ENCODE measurements at places on chromosomes 13 and 19.

GRCh38 chr13:74132776-74133656, 1.2 kb downstream of the KLF12 start:
- DNase-seq, result peak; percentile 18

- no peak for DNase-seq
These were observed 520 bp downstream of the ZNF600 start for GRCh38 chr19:52786078-52786463.

GRCh38 chr13:71578048-71578447, 289.0 kb downstream of the DACH1 start:
- no peak for DNase-seq

DNA sequence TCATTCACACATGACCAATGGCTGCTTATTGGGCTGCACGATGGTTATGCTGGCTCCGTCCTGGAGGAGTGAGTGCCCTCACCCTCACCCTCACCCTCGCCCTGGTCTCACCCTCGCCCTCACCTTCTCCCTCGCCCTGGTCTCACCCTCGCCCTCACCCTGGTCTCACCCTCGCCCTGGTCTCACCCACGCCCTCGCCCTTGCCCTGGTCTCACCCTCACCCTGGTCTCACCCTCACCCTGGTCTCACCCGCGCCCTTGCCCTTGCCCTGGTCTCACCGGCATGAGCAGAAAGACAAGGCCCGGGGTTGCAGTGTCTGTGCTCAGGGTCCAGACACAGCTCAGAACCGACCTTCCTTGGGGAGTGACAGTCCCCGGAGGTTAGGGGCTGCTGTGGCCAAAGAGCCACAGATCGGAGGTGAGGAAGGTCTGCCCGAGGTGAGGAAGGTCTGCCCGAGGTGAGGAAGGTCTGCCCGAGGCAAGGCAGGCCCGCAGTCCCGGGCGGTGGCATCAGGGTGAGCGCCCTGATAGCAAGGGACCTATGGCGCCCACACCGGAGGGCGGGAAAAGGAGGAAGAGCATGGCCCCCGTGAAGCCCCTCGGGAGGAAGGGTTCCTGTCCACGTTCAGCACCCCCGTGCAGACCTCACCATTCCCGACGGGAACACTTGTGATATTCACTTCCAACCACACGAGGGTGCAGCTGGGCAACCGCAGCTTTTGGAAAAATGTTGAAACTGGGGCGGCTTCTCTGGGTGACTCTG, 65.6 kb downstream of the MCF2L start:
- no peak for DNase-seq

DNA sequence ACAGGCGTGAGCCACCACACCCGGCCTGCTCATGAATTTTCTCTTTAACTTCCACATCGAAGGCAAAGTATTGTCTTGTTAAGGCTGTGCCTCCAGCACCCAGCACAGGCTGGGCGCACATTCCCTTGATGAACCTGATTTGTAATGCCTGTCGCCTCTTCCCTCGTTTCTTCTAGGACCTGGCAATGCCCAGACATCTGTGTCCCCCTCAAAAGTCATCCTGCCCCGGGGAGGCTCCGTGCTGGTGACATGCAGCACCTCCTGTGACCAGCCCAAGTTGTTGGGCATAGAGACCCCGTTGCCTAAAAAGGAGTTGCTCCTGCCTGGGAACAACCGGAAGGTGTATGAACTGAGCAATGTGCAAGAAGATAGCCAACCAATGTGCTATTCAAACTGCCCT, 3.7 kb downstream of the ICAM1 start:
- DNase-seq, result no peak

DNA sequence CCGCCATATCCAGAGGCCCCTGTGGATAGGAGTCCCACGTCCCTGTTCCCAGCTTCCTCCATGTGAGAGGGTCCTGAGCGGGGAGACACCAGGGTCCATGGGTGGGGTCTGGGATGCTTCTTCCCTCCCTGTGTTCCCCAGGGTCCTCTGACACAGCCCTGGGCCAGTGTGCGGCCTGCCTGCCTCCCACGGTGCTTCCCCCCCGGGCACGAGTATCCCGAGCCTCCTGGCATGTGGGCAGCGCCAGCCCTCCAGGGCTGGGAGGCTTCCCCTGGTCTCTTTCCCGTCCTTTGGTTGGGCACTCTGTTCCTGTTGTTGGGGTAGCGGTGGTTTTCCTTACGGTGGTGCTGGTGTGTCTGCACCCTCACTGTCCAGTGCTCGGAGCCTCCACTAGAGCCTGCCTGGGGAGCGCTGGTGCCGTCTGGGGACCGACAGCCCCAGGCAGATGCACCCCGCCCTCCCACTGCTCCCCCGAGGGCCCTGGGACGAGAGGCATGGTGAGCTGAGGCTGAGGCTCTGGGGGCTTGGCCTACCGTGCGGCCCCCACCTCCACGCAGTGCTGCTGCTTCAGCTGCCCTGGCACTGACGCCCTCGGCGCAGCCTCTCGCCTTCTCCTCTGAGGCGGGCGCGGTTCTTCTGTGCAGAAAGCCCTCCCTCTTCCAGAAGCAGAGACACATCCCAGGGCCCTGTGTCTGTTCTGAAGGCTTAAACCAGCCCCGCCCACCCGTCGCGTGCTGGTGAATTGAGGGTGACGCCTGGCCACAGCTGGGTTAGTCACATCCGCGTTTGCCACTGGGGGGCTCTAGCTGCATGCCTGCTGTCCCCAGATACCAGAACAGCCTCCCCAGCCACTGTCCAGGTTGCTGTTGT, 27.9 kb downstream of the PLEKHJ1 start:
- DNase-seq, result no peak

GRCh38 chr19:6292006-6292405, 12.2 kb upstream of the MLLT1 start:
- DNase-seq, result no peak

- DNase-seq, result no peak
These were observed 63.0 kb downstream of the RFX2 start for GRCh38 chr19:6047256-6047655.

GRCh38 chr13:98466634-98467236, 110.2 kb downstream of the STK24 start:
- DNase-seq, result no peak

- no peak for DNase-seq
These were observed 139.6 kb upstream of the HTR2A start for GRCh38 chr13:47036294-47037008.

DNA sequence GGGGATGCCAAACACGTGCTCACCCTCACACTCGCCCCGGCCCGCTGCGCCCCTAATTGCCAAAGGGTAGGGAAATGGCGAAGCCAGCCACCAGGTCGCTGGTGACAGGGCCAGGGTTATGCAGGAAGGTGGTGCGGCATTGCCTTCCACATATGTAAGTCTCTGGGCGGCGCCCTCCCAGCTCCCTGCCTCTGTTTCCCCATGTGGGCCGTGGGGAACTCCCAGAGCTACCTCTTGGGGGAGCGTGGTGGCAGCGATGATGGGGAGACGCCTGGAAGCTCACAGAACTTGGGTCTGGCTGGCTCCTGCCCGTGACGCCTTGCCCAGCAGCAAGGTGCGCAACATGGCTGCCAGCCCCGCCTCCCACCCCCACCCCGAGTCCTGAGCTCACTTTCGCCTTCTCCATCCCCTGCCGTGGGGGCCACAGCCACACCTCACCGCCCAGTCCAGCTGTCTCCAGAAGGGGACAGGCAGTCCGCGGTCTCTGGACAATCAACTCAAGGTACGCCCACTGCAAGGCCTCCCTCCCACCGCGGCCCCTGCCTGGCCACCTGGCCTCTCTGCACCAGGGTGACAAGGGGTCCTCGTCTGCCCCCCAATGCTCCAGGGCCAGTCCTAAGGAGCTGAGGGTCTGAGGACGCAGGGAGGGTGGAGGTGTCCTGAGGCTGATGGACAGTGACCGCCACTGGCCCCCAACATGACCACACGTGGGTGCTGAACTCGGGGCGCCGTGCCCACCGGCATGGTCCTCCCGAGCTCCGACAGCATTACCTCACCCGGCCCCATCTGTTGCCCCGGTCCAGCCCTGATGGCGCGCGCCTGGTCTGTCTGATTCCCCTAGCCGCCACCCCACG, 6.6 kb downstream of the C19orf25 start:
- DNase-seq, result no peak

DNA sequence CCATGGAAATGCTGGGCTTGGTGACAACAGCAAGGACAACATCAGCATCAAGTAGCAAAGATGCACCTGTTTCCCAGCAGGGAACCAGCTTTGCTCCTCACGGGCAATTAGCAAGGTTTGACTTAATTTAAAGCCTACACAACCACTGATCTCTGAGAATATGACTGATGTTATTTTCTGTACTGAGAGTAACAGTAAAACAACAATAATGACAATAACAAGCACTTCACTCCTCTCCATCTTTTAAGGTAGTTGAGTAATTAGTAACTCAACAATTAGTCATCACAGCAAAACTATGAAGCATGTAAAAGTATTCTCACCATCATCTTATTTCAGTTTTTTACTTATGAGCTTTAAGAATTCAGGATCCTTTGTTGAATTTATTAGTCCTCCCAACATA, 37.3 kb downstream of the ENOX1 start:
- DNase-seq, result no peak

DNA sequence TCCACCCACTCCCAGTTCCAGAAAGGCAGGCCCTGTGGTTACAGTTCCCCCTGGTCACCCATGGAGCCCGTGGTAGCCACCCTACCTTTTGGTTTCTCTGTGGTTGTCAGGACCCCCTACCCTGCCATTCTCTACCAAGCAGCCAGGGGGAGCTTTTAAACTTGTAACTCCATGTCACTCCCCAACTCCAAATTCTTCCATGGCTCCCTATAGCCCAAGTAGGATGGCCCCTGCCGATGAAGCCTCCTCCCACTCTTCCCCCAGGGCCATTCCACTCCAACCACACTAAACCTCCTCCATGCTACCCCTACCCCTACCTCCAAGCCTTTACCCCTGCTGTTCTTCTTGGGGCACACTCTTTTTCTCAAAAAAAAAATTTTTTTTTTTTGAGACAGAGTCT, 2.2 kb downstream of the S1PR2 start:
- peak; percentile 20 for DNase-seq

DNA sequence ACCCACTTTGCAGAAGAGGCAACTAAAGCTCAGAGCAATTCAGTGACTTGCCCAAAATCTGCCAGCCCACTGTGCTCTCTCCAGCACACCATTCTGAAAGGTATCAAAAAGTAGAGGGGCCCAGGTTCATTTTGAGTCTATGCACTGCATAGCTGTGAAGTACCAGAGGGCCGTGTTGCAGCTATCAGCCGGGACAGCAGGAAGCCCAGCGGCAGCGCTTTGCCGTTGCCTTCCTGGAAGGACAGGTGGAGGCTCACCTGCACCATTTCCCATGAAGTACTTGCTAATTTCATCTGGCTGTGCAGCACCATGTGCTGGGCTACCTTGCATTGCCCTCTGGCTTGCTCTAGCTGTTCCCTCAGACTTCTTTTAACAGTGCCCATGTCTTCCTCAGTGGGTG, 2.7 kb upstream of the SERPINE3 start:
- no peak for DNase-seq

DNA sequence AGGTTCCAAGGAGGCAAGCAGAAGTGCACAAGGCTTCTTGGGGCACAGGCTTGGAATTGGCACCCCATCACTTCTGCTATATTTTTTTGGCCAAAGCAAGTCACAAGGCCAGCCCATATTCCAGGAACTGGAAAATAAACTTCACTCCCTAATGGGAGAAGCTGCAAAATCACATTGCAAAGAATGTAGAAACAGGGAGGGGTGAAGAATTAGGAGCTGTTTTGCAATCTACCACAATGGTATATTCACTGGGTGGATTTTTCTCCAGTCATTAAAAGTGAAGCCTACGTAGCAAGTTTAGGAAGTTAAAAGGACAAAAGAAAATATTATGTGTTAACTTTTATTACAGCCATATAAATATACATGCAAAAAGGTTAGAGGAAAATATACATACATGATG, 464.8 kb downstream of the COG6 start:
- DNase-seq, result no peak

DNA sequence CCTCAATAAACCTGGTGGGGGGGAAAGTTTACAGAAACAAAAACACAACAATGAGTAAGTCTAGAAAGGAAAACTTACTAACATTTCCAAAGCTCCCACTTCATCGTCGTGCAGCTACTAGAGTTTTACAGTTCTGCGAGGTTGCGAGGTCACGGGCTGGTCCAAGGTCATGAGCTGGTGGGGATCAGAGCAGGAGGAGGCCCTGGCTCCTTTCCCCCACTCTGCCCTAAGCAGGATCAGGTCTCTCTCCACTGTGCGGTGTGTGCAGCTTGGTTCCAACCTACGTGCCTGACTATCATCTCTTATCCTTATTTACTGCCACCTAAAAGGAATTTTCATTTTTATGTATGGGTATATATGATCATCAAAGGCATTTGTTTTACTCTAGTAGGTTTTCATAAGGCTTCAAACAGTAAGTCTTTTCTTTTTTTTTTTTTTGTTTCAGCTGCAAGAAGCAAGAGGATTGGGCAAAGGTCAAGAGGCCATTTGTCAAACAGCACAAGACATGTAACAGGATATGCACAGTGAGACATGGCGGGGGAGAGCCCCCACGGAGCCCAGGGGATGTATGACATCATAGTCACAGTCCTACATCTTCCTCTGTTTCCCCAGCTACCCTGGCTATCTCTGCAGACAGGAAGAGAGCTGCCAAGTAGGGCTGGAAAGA, 76.6 kb upstream of the POMP start:
- DNase-seq, result no peak

DNA sequence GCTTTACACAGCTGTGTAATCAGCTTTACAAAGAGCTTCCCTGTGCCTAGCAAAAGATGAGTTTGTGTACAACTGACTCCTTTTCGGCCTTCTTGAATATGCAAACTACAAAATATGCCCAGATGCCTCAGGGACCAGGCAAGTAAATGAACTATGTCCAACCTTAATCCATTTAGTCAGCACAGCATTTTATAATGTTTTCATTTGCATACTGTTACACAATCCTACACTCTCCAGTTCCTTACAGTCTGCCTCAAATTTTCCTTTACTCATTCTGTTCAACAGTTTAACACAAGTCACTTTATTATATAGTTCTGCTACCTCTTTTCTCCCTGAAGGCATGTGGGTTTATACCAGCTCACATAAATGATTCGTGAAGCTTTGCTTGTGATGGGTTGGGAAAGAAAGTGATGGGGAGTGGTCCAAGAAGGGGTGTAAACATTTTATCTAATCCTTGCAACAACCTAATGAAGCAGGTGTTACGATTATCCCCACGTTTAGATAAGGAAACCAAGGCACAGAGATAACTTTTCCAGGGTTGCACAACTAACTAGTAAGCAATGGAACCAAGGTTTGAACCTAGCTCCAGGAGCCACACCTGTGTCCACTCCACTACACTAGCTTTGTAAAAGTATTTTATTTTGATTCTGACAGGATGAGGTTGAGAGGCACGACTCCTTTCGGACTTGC, 3.3 kb upstream of the USP12 start:
- DNase-seq, result no peak

DNA sequence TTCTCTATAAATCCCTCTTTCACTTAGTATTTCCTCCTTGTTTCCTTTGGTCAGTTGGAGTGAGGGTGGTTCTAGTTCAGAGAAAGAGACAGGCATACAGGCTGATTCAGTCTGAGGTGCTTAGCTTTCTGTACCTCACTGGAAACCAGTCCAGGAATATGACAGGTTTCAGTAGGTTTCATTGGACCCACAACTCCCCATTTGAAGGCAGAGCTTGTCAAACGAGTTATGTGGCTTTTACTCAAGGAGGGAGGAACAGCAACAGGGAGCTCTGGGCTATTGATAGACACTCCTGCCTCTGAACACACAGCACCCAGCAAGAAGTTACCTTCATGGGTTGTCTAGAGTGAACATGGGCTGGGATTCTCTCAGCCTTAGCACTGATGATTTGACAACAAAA, 14.5 kb downstream of the ACTN4 start:
- DNase-seq, result no peak

GRCh38 chr13:21541271-21541670, 62.7 kb downstream of the MICU2 start:
- DNase-seq, result no peak

Measured in T-helper 17 cell (primary cell).